ENCODE measurements at places on chromosomes 1 and 21.

DNA sequence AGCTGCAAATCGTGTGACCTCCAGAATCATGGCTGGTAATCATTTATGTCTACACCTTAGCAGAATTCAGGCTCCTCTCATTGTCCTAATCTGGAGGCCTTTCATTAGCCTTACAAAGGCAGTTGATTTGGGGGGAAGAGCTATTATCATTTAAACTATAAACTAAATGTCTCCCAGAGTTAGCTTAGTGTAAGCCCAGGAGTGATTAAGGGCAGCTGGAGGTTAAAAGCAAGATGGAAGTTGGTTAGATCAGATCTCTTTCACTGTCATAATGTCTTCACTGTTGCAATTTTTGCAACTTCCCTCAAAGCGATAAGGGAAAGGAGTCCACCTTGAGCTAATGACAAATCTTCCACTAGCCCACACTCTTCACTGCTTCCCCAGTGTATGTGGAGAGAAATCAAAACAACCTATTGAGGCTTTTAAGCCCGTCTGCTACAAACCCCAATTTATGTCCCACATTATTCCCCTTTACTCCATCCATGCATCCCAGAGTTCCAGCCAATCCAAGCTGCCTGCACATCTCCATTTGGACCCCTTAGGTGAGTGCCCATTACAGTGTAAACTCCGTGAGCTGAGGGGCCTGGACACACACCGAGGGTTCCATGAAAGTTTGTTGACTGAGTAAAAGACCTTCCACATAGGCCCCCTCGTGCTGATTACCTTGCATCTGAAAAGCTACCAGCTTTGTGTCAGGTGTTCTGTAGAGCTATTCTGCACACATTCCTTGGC, 61.5 kb upstream of the KLHDC7A start:
- no peak for DNase-seq

- DNase-seq, result no peak
Observed at GRCh38 chr1:194366705-194367104, 1180.3 kb upstream of the B3GALT2 start.

GRCh38 chr1:109814223-109814622, 50.5 kb upstream of the EPS8L3 start:
- DNase-seq, result no peak

DNA sequence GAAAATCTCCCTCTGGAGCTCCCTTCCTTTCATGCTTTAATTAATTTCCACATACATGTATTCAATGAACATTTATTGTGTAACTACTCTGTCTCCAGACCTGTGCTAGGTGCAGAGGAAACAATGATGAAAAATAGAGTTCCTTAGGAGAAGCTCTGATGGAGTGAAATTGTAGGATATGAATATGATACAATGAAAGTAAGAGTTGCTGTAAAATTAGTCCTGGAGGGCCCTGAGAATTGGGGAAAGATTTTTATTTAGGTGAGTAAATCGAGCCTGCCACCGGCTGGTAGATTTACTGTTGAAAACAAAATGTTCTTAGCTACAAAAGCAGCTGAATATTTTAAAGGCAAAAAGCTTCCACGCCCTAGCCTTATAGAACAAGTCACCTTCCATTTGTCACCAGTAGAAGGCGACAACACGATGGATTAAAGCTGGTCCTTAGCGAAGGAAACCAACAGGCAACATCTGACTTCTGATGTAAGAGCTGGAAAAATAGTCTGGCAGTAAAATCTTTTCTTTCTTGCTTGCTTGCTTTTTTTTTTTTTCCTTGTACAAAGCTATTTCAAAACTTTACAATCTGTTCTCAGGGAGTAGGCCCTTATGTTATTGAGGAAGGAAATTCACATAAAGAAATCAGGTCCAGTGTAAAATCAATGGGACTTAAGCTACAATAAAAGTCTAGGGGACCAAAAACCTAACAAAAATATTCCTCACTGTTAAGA, 82.0 kb upstream of the ROR1 start:
- peak; percentile 11 for DNase-seq

GRCh38 chr1:235286667-235287066, 41.3 kb downstream of the ARID4B start:
- no peak for DNase-seq

DNA sequence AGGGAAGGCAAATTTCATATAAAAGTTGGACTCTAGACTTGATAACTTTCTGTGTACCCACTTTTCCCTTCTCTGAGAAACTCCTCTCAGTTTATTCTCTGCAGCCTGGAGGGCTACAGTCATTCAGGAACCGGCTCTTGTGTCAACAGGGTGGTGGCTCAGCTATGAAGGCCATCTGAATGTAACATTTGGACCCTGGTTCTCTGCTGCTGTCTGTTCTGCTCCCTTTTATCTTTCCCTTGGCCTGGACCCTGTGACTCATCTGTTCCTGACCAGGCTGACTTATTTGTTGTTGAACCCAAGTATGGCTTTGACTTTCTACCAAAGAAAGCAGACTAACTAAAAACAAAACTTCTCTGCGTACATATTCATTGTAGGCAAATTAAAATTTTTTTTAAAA, 75.4 kb downstream of the CENPF start:
- DNase-seq, result no peak

DNA sequence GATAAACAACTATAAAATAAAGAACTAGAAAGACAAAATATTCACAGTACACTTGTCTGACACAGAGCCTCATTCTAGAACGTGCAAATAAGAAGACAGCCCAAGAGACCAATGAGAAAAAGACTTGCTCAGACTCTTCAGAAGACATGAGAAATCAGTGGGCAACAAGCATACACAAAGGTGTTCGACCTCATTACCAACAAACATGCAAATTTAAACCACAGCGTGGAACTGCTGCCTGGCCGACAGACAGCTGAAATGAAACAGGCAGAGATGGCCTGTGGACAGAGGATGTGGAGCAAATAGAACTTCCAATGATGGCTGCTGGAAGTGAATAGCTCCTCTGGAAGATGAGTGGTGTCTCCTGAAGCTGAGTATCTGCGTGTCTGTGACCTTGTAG, 22.4 kb upstream of the COL6A1 start:
- DNase-seq, result no peak

GRCh38 chr1:212285685-212286555, 710 bp downstream of the PPP2R5A start:
- peak; percentile 68 for DNase-seq

GRCh38 chr21:24115141-24115540, 1492.1 kb downstream of the MRPL39 start:
- no peak for DNase-seq

DNA sequence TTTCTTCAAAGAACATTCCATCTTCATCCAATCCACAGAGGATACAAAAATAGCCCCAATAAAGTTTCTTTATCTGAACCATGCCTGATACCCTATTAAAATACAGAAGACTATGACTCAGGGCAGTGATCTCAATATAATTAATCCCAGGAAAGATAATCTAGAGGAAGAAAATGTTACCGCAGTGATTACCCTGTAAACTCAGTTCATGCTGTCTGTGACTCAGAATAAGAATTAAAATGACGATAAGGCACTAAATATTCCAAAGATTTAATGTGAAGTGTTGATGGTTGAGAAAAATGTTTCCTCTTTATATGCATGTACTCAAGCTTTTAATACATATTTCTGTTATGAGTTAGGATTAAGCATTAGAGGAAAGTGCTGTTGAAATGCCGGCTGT, 88.6 kb upstream of the LYPLAL1 start:
- no peak for DNase-seq
